ENCODE measurements at places on chromosomes 13 and 19. TPM values are rescaled to one million over a fixed set of nuclear protein-coding genes. Genes with fewer than 3 reads are reported as not detected.

C5AR1 gene
- polyA plus RNA-seq, result 3.4 TPM

CEACAM4 gene
- polyA plus RNA-seq, result not detected

GRCh38 chr19:13684021-13684420 is 80.3 kb upstream of the MRI1 start:
- no peak for DNase-seq

DNA sequence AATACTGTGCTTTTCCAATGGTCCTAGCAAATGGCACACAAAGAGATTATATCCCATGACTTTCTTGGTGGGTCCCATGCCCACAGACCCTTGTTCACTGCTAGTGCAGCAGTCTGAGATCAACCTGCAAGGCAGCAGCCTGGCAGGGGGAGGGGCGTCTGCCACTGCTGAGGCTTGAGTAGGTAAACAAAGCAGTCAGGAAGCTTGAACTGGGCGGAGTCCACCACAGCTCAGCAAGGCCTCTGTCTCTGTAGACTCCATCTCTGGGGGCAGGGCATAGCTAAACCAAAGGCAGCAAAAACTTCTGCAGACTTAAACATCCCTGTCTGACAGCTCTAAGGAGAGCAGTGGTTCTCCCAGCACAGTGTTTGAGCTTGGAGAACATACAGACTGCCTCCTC is 82.9 kb downstream of the ZNF737 start:
- DNase-seq, result no peak

GRCh38 chr13:113526466-113527220 is 36.1 kb upstream of the DCUN1D2 start:
- DNase-seq, result no peak

CIC gene
- 67.5 TPM for polyA plus RNA-seq

DNA sequence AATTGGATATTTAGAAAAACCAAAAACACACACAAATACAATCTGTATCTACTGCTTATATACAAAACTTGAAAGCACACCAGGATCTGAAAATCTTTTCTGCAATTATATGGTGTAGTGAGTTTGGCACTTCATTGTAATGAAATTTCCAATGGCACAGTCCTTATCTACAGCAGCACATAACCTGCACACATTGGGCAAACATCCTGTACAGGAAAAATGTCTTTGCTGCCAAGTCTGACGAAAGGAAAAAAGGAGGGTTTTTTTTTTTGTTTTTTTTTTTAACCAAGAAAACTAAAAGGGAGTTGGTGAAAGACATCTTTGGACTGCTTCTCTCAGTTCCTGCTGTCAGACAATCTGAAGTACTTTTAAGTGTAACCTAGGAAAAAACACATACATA is 107.8 kb downstream of the FOXO1 start:
- DNase-seq, result no peak

ENOX1 gene
- polyA plus RNA-seq, result 11.1 TPM

- no peak for DNase-seq
These were observed 1.6 kb downstream of the SLC25A30 start for GRCh38 chr13:45416516-45417128.

DNA sequence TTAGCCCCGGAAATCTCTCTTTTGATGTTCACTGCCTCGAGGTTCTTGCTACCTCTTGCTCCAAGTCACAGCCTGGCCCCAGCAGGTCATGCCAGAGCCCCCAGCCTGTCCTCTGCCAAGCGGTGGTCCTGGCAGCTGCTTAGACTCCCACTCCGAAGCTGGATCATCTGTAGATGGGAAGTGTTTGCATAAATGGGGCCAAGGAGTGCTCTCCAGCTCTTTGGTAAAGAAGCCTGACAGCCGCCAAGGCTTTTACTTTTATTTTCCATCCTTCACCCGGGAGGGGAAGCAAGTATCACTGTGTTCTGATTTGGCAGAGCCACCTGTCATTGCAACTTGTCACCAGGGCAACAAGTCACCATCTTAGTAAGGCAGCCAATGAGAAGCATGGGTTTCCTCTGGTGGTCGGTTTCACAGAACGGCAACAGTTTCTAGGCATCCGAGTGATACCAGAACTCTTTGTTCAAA is 10.6 kb upstream of the RETN start:
- no peak for DNase-seq

GRCh38 chr19:34306824-34307223 is 52.5 kb downstream of the GARRE1 start:
- DNase-seq, result no peak

- no peak for DNase-seq
These were observed 39.3 kb upstream of the KL start for GRCh38 chr13:32976912-32977311.

CYP4F12 gene
- not detected for polyA plus RNA-seq

DNA sequence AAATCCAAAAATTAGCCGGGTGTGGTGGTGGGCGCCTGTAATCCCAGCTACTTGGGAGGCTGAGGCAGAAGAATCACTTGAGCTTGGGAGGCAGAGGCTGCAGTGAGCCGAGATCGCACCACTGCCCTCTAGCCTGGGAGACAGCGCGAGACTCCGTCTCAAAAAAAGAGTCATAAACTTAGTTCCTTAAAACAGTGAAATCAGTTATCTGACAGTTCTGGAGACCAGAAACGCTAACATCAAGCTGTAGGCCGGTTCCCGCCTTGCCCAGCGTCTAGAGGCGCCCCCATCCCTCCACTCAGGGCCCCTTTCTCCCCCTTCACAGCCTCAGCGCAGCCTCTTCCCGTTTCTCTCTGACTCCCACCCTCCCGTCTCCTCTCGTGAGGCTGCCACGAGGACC is 11.9 kb downstream of the ADAT3 start:
- DNase-seq, result no peak

ZSCAN4 gene
- not detected for polyA plus RNA-seq

DNA sequence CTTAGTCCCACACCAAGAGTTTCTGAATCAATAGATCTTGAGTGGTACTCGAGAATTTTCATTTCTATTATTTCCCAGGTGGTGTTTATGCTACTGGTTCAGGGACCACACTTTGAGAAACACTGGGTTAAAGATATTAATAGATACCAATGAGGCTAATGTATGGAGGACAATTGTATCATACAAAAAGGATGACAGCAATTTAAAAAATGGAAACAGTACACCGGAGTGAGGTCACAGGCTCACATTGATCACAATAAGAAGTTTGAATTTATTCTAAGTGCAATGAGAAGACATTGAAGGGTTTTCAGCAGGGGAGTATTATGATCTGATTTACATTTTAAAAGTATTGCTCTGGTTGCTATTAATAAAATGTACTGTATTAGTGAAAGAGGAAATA is 488.3 kb downstream of the PCDH17 start:
- no peak for DNase-seq

DNA sequence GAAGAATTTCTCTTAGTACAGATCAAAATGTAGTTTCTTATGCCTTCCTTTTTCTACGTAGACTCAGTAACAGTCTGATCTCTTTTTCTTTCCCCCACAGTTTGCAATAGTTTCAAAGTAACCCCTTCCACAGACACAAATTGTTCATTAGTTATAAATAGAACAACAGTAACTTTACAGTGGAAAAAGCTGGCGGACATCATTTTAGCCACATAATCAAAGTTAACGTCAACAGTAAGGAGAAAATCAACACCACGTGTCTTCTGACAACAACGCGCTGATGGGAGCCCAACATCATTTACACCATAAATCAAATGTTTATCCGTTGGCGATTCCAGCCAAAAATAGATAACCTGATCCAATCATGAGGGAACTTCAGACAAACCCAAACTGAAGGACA is 76.8 kb downstream of the ANKRD10 start:
- no peak for DNase-seq

ELF1 gene
- polyA plus RNA-seq, result 55.3 TPM

SWSAP1 gene
- 3.4 TPM for polyA plus RNA-seq

GPR12 gene
- 0.09 TPM for polyA plus RNA-seq

GRCh38 chr19:10543059-10543419 is 665 bp upstream of the ATG4D start:
- no peak for DNase-seq

GRCh38 chr13:47837104-47837880 is 163.8 kb downstream of the SUCLA2 start:
- DNase-seq, result no peak

S1PR5 gene
- polyA plus RNA-seq, result 1.2 TPM

DNA sequence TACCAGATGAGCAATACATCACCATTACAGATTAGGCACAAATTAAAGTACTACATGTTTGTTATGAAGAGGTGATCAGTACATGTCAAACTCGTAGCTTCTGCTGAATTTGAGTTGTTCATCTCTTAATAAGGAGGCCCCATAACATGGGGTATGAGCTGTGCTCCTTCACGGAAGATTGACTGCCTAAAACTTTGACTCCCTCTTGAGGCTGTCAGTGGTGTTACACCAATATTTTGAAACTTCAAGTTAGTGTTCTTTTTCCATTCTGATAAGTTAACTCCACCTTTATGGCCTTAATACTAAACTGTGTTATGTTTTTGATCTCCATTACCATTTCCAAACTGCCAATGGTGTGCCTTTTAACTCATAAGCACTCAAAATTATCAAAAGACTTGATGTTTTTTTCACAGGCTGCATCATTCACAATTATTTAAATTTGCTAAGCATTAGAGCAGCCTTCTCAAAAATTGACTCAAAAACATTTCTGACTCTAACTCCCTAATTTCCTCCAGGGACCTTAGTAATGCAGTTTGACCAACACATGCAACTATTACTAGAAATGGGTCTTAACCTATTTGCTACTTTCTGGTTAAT is 1591.5 kb downstream of the PCDH9 start:
- DNase-seq, result no peak

- no peak for DNase-seq
These were observed 25.5 kb downstream of the AP2S1 start for GRCh38 chr19:46824890-46825730.

GNA15 gene
- polyA plus RNA-seq, result 1.6 TPM

- no peak for DNase-seq
These were observed 25.5 kb upstream of the ATP12A start for GRCh38 chr13:24654741-24655140.

- no peak for DNase-seq
These were observed 65.9 kb downstream of the ZNF627 start for GRCh38 chr19:11663181-11663591.

DNA sequence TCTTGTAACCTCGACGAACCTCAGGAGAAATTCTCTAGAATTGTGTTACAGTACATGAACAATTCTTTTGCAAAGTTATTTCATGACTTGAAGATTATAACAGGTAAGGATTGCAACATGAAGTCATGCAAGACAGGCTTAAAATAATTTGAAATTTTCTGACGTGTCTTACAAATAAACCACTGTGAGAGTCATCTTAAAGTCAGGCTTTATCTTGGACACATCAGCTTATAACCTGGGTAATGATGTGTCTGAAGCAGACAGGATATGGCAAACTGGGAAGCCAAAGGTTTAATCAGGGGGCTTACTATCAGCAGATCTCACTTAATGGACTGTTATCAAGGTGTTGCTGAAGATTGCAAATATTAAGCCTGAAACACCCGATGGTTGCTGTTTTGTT is 407.8 kb downstream of the KLF5 start:
- DNase-seq, result no peak

- DNase-seq, result no peak
These were observed 172.0 kb downstream of the TEX29 start for GRCh38 chr13:111492341-111492950.

DNA sequence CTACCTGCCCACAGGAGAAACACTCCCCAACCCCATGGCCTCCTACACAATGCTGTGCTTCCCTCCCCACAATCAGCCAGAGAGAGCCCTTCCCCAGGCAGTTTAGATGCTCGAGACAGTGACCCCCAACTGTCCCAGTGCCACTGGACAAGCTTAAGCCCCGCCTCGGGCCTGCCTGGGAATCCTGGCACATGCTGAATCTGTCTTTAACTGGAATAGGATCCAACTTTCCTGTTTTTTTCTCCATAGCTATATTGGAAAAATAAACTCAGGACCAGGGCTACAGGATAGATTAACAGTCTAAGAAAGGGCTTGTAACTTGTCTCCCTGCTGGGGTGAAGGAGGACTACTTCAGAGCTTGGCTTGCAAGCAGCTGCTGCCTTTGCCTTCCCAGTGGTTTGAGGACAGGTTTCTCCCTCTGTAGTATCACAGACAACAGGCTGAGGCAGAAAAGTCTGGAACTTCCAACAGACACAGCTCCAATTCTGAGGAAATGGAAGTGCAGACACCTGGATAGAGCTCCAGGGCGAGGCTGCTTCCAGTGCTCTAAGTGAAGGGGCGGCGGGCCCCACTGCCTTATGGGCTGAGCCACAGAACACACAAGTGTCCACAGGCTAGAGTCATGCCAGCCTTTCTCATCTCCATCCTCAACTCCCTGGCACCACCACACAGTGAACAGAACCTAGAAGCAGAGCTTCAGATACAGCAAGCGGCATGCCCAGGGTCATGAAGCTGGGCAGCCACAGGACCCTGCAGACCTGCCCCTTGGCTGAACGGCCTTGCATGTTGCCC is 228.3 kb downstream of the TUBA3C start:
- no peak for DNase-seq

TTYH1 gene
- 13.5 TPM for polyA plus RNA-seq

OLFM4 gene
- polyA plus RNA-seq, result 0.77 TPM

DNA sequence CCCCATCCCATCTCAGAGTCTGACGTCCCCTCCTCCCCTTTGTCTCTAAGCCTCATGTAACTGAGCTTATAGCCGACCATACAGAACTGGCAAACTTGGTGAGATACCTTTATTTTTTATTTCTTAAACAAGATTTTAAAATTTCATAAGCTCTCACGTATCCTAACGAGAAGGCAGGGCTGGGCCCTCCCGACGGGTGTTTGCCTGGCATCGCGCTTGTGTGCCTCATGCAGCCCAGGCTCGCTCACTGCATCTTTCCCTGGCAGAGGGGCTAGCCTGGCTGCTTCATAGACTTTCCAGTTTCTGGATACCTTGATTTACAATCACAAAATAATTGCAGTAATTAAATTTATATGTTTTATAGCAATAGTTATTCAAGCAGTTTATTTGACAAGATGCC is 69.0 kb downstream of the GGACT start:
- DNase-seq, result no peak

RDH8 gene
- polyA plus RNA-seq, result not detected

DNA sequence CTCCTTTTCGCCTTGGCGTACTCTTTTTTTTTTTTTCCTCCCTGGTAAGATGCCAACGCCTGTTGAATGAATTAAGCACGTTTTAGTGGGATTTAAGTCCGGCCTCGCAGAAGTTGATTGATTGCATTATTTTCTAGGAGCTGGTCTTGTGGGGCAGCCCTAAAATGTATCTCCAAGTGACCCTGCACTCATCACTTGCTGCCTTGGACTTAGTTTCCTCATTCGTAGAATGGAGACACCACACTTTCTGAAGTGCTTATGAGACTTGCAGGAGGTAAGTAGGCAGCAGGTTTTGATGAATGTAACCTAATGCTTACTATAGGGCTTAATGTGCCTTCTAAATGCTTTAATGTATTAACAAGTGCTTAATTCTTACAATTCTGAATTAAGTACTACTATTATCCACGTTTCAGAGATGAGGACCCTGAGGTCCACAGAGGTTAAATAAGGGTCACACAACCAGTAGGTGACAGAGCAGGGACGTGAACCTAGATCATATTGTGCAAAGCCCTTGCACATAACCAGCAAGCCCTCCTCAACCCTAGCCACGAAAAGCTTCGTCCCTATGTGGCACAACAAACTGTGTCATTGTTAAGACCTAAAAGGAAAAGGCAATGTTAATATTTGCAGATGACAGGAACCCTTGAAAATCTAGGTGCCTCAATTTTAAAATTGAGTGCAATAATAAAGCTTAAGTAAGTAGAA is 514 bp upstream of the ARGLU1 start:
- no peak for DNase-seq

CABP5 gene
- not detected for polyA plus RNA-seq

Data from renal cortex interstitium (tissue), 15 donors.